ENCODE measurements at places on chromosomes 5 and 9.
A peak's percentile ranks its signal among the peaks of the same experiment; 100 is the strongest.

DNA sequence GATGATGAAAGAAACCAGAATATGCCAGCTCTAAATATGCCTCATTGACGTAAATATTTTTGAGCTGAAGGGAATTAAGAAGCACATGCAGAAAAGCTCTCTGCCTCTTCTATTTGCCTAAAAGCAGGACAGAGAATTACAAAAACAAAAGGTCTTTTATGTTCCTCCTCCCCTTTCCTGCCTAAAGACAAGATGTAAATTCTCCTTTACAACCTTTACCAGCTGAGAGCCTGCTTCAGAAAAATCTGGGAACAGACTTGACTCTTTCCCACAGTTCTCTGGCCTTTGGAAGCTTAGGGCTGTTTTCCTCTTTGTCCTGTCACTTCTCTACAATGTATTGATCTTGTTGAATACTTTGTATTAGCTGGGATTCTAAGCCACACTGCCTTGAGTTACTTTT, 199.7 kb downstream of the TMC1 start:
- no peak for DNase-seq

- DNase-seq: no peak
These were observed 114.1 kb downstream of the MLLT3 start for GRCh38 chr9:20508242-20508641.

DNA sequence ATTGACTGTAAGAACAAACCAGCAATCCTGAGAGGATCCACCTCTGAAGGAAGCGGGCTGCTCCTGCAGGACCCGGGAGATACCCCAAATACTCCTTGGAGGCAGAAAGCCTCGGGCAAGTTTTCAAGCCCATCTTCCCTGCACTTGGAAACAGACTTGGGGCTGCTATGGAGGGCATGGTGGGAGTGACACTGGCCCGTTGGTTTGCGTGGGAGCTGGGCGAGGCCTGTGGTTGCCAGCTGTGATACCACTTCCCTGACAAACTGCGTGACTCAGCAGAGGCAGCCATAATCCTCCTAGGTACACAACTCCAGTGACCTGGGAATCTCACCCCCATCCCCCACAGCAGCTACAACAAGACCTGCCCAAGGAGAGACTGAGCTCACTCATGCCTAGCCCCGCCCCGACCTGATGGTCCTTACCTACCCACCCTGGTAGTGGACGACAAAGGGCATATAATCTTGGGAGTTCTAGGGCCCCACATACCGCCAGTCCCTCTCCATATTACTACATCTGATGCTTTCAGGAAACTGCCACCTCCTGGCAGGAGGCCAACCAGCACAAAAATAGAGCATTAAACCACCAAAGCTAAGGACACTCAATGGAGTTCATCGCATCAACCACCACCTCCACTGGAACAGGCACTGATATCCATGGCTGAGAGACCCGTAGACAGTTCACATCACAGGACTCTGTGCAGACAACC, 38.1 kb upstream of the VLDLR start:
- DNase-seq: peak; percentile 11

DNA sequence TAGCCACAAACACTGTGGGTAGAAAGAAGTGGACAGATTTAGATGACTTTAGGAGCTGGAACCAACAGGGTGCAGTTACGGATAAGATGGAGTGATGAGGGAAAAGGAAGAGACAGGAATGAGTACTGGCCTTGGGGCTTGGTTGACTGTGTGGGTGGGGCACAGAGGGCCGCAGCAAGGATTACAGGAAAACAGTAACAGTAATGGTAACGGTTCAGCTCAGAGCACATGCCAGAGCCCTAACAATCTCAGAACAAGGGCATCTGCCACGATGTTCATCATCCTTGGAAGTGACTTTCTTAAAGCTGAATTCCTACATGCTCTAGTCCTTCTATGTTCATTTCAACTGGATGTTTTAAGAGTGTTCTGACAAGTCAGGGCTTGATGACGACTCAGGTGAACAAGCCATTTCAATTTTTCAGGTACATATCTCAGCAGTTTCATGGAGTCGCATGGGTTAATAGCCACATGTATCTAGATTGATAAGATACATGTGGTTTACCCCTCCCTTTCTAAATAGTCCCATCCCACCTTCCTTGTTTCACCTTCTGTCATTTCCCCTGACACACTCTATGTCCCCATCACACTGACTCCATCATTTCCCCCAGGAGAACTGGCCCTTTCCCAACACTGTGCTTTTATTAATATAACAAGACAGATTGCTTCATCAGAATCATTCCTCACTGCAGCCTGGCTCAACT, 65.0 kb downstream of the CEMIP2 start:
- no peak for DNase-seq

DNA sequence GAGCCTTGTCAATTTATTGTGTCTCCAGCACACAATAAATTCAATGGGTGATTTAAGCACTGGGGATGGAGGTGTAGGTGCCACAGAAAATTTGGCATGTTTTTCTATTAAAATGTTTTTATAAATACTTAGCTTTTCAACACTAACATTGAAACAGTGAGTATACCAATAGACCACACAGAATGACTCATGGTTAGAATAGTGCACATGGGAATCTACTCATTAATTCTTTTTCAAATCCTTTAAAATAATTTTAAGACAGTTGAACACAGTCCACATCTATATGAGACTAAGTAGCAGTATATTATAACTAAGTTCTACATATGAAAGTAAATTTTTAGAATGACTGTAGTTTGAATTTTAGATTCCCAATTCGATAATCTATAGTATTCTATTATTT, 67.1 kb downstream of the LNPEP start:
- no peak for DNase-seq
